Activated B cell treated with CpG ODN at 0.5 μM for 24 hours (primary cell): ENCODE measurements at places on chromosomes 5 and 9. TPM values are rescaled to one million over a fixed set of nuclear protein-coding genes. Genes with fewer than 3 reads are reported as not detected.

- no peaks in the 10 kb centered on the region for H3K36me3 ChIP-seq
- H3K4me1 ChIP-seq: no peaks in the 10 kb centered on the region
- no peak overlapping the region for H3K27ac ChIP-seq
- no peak overlapping the region for H3K4me3 ChIP-seq
- no peaks in the 10 kb centered on the region for H3K27me3 ChIP-seq
These were observed 247.1 kb downstream of the SLCO4C1 start for GRCh38 chr5:102048940-102049339.

DNA sequence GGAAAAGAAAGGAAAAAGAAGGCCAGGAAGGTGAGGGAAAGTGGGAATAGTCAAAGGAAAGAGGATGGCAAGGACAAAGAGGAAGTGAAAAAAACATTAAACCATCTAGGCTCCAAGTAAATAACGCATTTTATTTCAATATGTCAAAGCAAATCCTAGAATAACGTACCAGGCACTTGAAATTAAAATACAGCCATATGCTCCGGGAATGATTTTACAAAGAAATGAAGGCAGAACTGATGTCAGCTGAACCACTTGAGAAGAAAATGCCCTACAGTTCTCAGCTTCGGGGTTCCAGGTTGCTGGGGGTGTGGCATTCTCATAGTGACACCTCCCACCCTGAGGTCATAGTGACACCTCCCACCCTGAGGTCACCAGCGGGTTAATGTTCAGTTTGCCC is 281.6 kb downstream of the SEMA5A start:
- no peak overlapping the region for H3K4me3 ChIP-seq
- no peak overlapping the region for H3K27ac ChIP-seq
- H3K27me3 ChIP-seq: no peaks in the 10 kb centered on the region
- no peaks in the 10 kb centered on the region for H3K4me1 ChIP-seq

Gene GABRA1
- not detected in 2 replicates for total RNA-seq

DNA sequence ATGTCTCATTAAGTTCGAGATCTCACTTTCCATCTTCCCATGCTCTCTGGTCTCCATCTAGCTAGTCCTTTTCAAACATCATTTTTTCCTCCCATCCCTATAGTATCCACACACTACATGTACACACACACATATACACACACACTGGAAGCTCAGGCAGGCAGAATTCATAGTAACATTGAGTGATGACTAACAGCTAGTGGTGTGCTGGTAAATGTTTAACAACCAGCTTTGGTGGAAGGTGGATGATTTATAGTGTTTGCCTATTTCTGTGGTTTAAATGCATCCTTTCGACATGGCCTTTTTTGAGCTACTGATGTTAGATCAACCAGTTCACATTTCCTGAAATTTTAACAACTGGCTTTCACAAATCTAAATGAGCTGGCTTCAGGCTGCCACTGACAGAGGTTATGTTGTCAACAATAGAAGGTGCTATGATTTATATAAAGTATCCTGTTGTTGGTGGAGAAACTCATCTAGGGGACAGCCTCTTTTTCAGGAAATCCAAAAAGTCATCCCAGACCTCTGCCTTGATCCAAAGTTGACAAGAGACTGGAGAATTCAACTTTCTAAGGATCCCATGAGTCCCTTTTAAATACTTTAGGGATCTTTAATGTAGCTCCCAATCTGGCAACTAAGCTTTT is 117.8 kb downstream of the CCDC192 start:
- peaks cover 2% of the 10 kb centered on the region for H3K27me3 ChIP-seq
- no peak overlapping the region for H3K27ac ChIP-seq
- no peak for DNase-seq
- H3K36me3 ChIP-seq: no peaks in the 10 kb centered on the region

- H3K4me3 ChIP-seq: no peak overlapping the region
- no peak for DNase-seq
- H3K27me3 ChIP-seq: no peaks in the 10 kb centered on the region
- no peak overlapping the region for H3K27ac ChIP-seq
- H3K4me1 ChIP-seq: no peaks in the 10 kb centered on the region
These were observed 7.1 kb upstream of the PLAC8L1 start for GRCh38 chr5:146112476-146112875.

- H3K36me3 ChIP-seq: no peaks in the 10 kb centered on the region
- peaks cover 22% of the 10 kb centered on the region for H3K27me3 ChIP-seq
- H3K4me1 ChIP-seq: peaks cover 3% of the 10 kb centered on the region
- no peak overlapping the region for H3K4me3 ChIP-seq
- H3K27ac ChIP-seq: no peak overlapping the region
- no peak for DNase-seq
These were observed 5.2 kb downstream of the FCN2 start for GRCh38 chr9:134885679-134886412.
